ENCODE measurements at places on chromosomes 7 and 10.
A peak's percentile ranks its signal among the peaks of the same experiment; 100 is the strongest.

DNA sequence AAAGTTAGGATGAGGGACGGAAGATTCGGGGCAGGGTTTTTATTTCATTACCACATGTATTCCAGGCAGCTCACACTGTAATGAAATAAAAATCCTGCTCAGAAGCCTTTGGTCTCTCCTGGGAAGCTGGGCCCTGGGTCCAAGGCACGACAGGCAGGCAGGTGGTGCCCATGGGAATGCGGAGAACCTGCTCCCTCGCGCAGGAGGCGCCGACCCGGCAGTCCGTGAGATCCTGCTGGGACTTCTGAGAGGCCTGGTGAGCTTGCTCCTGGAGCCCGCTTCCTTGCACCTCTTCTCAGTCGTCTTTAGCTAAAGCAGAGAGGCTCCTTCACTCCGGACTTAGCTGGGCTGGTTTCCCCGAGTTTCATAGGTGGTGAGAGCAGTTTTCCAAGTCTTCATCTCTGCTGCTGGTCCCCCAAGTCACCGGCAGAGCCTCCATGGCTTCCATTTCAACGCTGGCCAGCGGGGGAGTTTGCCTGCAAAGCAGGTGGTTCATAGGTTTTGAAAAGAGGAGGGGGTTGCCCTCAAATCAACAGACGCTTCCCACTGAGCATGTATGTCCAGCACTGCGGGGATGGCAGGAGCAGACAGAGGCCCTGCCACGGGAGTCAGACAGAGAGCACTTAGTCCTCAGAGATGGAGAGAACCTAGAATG is 24.5 kb downstream of the IL15RA start:
- DNase-seq = no peak

- no peak for DNase-seq
Measured at GRCh38 chr7:120869700-120870099, 11.8 kb upstream of the TSPAN12 start.

- no peak for DNase-seq
Measured at GRCh38 chr10:133103311-133103910, 15.7 kb downstream of the ADGRA1 start.

DNA sequence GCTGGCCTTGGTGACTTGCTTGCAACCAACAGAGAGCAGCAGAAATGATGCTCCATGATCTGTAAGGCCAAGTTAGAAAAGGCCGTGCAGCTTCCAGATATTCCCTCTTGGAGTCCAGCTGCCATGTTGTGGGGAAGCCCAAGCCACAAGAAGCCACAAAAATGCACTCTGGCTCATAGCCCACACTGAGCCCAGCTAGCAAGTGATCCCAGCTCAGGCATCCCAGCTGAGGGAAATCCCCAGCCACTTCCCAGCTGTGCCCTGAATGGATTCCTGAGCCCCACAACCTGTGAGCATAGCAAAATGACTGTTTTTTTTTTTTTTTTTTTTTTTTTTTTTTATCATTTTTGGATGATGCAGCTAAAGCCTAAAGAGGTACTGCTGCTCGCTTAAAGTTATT is 11.1 kb upstream of the SDK1 start:
- DNase-seq = peak; percentile 83

- no peak for DNase-seq
Measured at GRCh38 chr7:20128001-20128400, 89.2 kb downstream of the MACC1 start.

DNA sequence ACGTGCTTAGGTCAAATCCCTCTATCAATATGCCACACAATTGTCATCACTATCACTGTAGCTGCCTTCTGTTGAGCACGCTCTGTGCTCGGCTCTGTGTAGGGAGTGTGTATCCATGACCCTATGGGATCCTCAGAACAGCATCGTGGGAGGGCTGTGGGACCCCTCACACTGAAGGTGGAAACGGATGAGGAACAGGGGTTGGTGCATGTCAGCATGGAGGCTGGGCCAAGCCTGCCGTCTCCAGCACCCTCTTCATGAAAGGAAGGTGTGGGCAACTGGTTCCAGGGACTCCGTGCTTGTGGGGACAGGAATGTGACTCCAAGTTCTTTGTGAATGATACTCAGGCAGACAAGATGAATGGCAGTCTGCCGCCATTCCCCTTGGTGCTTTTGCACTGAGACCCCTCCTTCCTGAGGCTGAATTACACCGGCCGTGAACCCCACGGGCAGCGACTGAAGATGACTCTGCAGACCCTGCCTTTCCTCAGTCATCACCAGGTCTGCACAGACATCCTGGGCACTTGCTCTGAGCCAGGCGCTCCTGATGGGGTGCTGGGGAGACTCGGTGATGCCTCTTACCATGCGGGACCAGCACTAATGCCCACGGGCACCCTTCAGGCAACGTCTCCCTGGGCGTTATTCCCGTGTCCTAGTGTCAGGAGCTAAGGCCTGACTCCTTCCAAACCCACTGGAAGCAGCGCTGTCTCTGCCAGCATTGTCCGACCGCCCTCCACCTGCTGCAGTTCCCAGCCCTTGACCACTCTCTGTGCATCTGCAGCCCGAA is 495.2 kb downstream of the TCERG1L start:
- DNase-seq = no peak

- peak; percentile 41 for DNase-seq
Measured at GRCh38 chr7:132030086-132030568, 473.7 kb upstream of the PODXL start.

- DNase-seq = peak; percentile 37
Measured at GRCh38 chr7:11592699-11593098, 239.3 kb downstream of the THSD7A start.

GRCh38 chr7:79880312-79880711 is 254.3 kb upstream of the GNAI1 start:
- DNase-seq = no peak

GRCh38 chr7:55912748-55913158 is 25.5 kb downstream of the ZNF713 start:
- peak; percentile 4 for DNase-seq

GRCh38 chr10:124691421-124692099 is 52.6 kb downstream of the FAM53B start:
- no peak for DNase-seq

GRCh38 chr7:105098863-105099515 is 85.0 kb downstream of the KMT2E start:
- peak; percentile 35 for DNase-seq

DNA sequence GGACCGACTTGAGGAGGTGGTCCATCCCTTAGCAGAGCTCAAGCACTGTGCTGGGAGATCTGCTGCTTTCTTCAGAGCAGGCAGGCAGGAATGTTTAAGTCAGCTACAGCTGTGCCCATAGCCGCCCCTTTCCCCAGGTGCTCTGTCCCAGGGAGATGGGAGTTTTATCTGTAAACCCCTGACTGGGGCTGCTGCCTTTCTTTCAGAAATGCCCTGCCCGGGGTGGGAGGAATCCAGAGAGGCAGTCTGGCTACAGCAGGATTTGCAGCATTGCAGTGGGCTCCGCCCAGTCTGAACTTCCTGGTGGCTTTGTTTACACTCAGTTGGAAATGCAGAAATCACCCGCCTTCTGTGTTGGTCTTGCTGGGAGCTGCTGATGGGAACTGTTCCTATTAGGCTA is 51.2 kb upstream of the SEMA3A start:
- DNase-seq = no peak

- DNase-seq = no peak
Measured at GRCh38 chr7:84363741-84364140, 169.2 kb upstream of the SEMA3A start.

DNA sequence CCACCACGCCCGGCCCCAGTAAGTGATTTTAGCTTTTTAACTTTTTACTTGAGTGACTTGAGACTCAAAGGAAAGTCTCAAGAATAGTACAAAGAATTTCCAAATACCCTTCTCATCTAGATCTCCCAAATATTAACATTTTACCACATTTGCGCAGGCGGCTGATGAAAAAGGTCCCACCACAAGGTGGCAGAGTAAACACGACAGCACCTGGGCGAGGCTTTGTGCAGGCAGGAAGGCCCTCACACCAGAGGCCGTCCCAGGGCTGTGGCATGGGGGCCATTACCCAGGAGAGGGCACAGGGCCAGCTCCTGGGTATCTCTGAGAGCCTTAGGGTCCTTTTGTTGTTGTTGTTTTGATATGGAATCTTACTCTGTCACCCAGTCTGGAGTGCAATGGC is 50.0 kb upstream of the WIPI2 start:
- DNase-seq = peak; percentile 23

- DNase-seq = no peak
Measured at GRCh38 chr10:133123050-133123745, 35.5 kb downstream of the ADGRA1 start.

GRCh38 chr7:102874166-102874829 is 38.5 kb upstream of the LRRC17 start:
- peak; percentile 96 for DNase-seq

- no peak for DNase-seq
Measured at GRCh38 chr10:121593281-121594075, 4.8 kb downstream of the FGFR2 start.

GRCh38 chr10:92530891-92531535 is 42.9 kb downstream of the IDE start:
- DNase-seq = no peak

GRCh38 chr10:132904181-132904813 is 38.1 kb downstream of the CFAP46 start:
- peak; percentile 18 for DNase-seq

GRCh38 chr10:14489522-14490177 is 158.9 kb upstream of the FRMD4A start:
- no peak for DNase-seq

- no peak for DNase-seq
Measured at GRCh38 chr7:108623220-108623619, 53.5 kb downstream of the DNAJB9 start.

GRCh38 chr10:122113945-122114747 is 125.2 kb downstream of the TACC2 start:
- DNase-seq = no peak

GRCh38 chr10:26385443-26385842 is 52.7 kb upstream of the APBB1IP start:
- DNase-seq = no peak

DNA sequence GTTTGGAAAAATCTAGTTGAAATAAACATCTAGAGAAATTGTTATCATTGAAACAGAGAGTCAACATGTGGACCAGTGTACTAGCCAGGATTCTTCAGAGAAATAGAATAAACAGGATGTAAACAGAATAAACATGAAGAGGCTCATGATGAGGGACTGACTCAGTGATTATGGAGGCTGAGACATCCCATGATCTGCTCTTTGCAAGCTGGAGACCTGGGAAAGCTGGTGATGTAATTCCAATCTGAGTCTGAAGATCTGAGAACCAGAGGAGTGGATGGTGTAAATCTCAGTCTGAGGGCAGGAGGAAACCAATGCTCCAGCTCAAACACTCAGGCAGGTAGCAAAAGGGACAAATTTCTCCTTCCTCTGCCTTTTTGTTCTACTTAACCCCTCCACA is 62.9 kb upstream of the FAM180A start:
- peak; percentile 43 for DNase-seq

- no peak for DNase-seq
Measured at GRCh38 chr7:1234881-1235500, 2.3 kb downstream of the UNCX start.

DNA sequence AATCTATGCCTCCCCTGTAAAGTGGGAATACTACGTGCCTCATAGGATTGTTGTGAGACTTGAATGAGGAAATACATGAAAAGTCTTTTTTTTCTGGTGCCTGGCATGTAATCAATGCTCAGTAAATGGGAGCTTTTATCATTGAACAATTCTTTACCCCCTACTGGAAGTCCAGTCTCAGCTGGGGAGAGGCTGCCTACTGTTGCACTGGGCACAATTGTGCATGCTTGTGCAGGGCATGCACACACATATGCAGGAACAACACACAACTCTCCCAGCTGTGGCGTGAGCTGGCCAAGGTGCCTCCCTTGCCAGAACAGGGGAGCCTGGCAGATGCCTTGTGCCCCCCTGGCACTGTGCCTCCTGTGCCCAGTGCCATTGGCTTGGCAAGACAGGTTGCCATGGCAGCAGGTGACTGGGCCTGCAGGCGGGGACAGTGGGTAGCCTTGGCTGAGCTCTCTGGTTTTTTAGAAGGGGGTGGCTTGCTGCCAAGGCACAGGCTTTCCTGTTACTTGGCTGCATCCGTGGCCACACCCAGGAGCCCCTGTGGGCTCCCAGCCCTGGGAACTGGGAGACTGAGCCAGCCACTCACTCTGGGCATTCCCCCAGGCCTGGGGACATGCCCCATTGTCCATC is 16.1 kb upstream of the PALD1 start:
- DNase-seq = peak; percentile 83

GRCh38 chr10:33743429-33743857 is 409.0 kb upstream of the NRP1 start:
- no peak for DNase-seq

DNA sequence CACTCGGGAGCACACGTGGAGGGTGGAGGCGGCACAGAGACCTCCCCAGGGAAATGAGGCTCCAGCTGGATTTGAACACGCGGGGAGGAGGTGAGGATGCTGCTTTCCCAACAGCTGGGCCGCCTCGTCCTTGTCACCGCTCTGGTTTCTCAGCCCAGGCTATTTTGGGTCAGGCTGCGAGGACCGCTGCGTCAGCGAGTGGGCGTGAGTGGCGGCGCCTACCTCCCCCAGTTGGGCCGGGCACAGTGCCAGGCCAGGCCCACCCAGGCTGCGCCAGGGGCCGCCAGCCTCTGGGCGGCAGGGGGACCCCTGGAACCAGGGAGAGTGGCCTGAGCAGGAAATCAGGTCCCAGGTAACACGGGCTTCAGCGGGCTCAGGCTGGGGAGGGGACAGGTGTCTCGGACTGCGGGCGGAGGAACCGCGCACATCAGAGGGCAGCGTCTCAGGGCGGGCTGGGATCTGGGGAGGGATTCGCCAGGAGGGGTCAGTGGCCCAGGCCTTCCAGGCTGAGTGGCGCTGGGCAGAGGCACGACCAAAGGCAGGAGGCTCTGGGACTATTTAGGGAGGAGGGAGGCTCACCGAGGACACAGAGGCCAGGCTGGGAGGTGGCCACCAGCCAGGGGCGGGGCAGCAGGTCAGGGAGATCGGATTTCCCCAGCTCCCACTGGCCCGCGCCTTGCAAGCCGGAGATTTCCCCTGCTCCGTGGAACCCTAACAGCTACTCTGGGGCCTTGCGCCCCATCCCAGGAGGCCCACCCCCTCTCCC is 125.2 kb upstream of the RET start:
- DNase-seq = no peak

GRCh38 chr7:26151650-26151952 is 397 bp upstream of the NFE2L3 start:
- DNase-seq = no peak

DNA sequence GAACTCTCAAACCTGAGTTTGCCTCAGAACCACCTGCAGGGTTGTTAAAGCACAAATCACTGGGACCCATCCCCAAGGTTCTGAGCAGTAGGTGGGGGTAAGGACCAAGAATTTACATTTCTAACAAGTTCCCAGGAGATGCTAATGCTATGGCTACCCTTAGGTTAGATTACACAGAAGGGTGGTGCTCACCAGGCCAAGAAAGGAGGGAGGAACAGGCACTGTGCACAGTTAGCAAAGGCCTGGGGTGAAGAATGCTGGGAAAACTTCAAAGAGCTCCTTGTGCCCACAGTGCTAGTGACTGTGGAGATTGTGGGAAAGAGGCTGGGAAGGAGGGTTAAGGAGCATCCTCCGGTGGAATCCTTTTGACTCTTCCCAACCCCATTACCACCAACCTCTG is 8.7 kb upstream of the PRSS2 start:
- DNase-seq = no peak

GRCh38 chr10:89327803-89328441 is at the start of gene IFIT3:
Gene IFIT3 (plus strand): TSS chr10:89327997. CDS start chr10:89328074, 77 bp downstream.
- peak; percentile 91 for DNase-seq

All from M059J (cell line).